GM12891 (cell line): ENCODE measurements at places on chromosomes 11 and 22.

GRCh38 chr11:22199243-22199642, 6.4 kb downstream of the ANO5 start:
- no peak for DNase-seq

GRCh38 chr11:111729831-111730311, 36.3 kb downstream of the PPP2R1B start:
- DNase-seq, result no peak

DNA sequence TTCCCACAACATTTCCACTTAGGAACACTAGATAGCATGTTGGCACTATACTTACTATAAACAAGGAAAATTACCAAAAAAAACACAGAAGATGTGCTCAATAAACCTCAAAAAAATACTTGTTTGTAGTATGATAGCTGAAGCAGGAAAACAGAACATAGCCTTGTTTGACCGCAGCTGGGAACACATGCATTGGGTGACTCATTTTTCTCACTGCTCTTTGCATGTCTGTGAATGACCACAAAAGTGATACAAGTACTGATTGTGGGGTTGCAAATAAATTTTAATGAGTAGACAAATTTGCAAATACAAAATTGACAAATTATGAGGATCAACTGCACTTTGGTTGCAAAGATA, 22.8 kb upstream of the GUCY1A2 start:
- no peak for DNase-seq

GRCh38 chr11:636511-637332, at the start of gene DRD4:
Gene DRD4 (plus strand): TSS chr11:637269. CDS start chr11:637305, 36 bp downstream.
- DNase-seq, result no peak

DNA sequence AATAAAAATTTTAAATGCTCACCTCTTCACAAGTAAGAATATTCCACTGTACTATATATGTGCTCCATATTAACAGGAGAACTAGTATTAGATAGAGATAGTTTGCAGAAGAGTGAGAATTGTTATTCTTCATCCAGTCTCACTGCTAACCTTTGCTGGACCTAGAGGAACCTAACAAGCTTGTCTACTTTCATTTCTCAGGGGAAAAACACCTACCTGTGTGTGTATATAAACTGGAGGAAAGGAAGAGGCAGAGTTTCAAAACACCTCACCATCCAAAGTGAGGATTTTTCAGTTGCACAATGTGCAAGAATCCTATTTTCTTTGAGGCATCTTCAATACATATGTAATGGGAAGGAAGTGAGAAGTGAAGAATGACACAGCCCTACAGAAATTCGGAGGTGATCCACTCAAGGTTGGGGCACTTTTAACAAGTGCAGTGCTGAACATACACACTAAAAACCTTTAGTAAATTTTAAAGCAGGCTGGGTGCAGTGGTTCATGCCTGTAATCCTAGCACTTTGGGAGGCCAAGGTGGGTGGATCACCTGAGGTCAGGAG, 52.4 kb downstream of the SYTL2 start:
- DNase-seq, result no peak

DNA sequence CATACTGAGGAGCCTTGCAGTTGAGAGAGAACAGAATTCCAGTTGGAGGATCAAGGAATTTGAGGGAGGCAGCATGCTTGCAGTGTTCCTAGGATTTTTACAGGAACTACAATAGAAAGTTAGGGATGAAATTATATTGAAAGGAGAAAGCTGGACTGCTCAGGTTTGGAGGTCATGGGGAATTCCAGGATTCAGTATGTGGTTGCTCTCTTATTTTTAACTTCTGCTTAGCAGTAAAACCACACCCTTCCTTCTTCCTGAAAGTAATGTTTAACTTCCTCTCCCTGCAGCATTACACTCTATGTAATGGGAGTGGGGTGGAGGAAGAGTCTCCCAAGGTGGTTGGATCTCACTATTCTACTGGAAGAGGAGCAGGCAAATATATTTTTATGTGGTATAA, 31.3 kb downstream of the CTNND1 start:
- DNase-seq, result no peak

DNA sequence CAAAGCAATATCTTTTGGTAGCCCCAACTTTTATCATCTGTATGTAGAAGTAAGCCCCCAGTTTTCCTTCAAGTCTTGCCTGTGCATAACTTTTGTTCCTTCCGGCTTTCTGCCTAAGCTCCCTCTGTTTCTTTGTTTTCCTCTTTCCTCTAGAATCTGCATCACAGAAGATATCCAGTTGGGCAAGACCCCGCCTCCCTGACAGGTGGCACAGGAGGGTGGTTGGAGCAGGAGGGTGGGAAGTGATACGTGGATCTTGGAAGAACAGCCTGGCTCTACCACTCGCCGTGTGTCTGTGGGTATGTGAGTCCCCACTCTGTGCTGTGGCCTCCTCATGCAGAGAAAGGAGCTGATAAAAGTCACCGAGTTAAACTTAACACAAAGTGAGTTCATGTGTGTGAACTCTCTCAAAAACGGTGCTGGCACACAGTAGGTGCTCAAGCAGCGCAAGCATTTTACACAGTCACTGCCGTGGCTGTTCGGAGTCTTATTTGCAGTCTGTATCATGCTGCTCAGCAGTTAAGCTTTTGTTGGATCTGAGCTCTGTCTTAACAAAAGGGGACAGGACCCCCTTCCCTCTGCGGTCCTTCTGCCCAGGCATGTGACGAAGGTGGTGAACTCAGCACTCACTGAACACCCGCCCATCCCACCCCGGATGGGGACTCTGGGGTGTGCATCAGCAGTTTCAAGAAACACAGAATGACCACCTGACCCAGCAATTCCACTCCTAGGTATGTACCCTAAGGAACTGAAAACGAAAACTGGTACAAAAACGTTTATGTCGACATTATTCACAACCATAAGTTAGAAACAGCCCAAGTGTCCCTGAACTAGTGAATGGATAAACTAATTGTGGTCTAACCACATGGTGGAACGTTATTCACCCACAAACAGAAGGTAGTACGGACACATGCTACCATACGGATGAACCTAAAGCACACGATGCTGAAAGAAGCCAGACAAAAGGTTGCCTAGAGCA, 249.1 kb downstream of the CTTN start:
- DNase-seq, result no peak

DNA sequence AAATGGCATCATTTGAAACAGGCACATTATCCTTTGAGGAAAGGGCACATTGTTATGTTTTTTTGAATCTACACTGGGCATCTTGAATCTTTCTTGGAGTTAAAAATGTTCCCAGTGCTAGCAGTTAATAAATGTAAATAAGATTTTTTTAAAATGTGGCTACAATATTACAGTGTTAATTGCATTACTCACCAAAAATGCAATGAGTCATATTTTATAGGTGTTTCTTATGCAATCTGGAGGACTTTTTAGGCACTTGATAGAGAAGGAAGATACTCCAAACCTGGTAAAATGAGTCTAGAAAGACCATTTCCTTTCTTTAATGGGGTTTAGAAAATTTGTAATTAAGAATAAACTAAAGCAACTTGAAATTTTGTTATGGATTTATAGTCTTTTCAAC, 238.0 kb downstream of the METTL15 start:
- DNase-seq, result no peak

- peak; percentile 37 for DNase-seq
Measured at GRCh38 chr11:133163463-133164419, 368.6 kb downstream of the OPCML start.

DNA sequence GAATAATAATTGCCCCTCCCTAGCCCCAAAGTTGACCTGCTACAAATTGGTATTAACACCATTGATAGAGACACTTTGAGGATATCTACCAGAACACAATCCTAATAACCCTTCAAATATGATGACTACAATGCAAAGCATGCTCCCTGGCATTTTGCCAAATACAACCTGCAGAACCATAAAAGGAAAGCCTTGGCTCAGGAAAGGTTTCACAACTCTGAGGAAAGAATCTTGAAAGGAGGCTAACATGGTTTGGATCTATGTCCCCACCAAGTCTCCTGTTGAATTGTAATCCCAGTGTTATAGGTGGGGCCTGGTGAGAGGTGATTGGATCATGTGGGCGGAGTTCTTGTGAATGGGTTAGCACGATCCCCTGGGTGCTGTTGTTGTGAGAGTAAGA, 140.4 kb upstream of the ARHGAP42 start:
- no peak for DNase-seq

DNA sequence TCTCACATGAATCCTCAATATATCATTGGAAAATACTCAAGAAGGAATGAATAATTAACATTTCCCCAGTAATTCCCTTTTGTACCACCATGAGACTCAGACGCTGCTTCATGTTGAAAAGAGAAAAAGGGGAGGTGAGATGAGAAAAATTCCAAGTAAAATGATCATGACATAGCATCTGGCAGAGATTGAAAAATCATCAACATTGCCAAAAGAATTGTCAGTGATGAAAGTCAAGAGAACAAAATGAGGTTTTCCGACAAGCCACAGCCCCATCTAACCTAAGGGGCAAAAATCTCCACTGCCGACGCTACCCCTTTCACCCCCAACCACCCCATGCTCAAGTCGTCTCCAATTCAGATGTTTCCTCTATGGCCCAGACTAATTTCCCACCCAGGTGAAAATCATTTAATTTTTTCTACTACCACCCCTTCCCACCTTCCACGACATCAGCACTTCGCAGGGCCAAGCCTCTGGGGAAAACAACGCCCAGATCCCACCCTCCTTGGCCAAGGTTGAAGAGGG, 1.2 kb downstream of the RAB6A start:
- DNase-seq, result peak; percentile 9

DNA sequence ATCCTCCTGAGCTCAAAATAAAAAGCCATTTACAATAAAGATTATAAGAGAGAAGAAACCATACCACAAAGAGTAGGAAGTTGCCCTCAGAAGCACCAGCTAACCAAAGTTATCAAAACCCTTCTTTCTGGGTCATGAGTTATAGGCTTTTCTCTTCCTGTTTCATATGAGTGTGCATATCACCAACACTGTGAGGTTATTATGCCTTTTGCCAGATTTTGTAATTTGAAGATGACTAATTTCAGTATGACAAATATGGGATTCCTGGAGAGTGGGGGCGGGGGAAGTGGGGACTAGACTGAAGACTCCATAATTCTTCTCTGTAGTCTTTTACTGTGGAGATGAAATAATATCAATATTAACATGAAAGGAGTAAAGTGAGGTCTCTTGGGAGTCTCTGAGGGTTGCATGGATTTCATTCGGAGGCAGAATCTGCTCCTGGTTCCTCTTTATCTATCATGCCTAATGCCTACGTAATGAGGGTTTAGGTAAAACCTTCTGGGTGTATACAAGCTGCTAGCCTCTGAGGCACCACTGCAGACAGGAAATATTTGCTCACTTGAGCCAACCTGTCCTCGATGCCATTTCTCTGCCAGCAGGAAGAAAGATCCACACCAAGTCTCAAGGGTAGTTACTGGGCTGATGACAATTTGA, 2.1 kb downstream of the LPXN start:
- no peak for DNase-seq
